ENCODE measurements at places on chromosomes 6 and 20. TPM values are rescaled to one million over a fixed set of nuclear protein-coding genes. Genes with fewer than 3 reads are reported as not detected.
A peak's percentile ranks its signal among the peaks of the same experiment; 100 is the strongest.

PPP1R11 gene
- 32.1 TPM for total RNA-seq

ZC3H12D gene
- 2.7 TPM for total RNA-seq

MACROD2 gene
- 0.51 TPM for total RNA-seq

NNAT gene
- not detected for total RNA-seq

WFDC5 gene
- total RNA-seq: not detected

CAGE1 gene
- 0.15 TPM for total RNA-seq

C20orf202 gene
- 0.20 TPM for total RNA-seq

WASF1 gene
- 10.3 TPM for total RNA-seq

SIRPG gene
- not detected for total RNA-seq

NR2E1 gene
- not detected for total RNA-seq

MMP24 gene
- total RNA-seq: 0.28 TPM

TUBB2A gene
- 38.1 TPM for total RNA-seq

SLCO4A1 gene
- 23.8 TPM for total RNA-seq

GRCh38 chr20:6590891-6591637 lies 176.4 kb upstream of the BMP2 start:
- DNase-seq: no peak

GRCh38 chr6:3276174-3277167 lies 17.7 kb downstream of the PSMG4 start:
- no peak for DNase-seq

DNA sequence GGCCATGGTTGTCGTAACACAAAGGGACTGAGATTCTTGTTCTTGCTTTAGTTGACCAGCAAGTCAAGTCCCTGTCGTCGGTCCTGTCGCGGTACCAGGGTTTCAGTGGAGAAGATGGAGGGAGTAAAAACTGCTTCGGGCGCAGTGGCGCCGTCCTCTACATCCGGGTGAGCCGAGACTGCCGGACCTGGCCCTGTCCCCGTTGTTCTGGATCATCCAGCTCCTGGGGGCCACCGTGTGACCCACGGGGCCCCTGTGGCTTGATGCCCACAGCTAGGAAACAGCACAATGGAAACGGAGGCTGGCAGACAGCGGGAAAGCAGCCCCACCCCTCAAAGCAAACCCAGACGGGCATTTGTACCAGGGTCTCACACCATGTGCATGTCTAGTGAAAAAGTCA lies 15.0 kb downstream of the MTG2 start:
- no peak for DNase-seq

GRCh38 chr6:14488180-14488579 lies 370.6 kb downstream of the CD83 start:
- no peak for DNase-seq

DNA sequence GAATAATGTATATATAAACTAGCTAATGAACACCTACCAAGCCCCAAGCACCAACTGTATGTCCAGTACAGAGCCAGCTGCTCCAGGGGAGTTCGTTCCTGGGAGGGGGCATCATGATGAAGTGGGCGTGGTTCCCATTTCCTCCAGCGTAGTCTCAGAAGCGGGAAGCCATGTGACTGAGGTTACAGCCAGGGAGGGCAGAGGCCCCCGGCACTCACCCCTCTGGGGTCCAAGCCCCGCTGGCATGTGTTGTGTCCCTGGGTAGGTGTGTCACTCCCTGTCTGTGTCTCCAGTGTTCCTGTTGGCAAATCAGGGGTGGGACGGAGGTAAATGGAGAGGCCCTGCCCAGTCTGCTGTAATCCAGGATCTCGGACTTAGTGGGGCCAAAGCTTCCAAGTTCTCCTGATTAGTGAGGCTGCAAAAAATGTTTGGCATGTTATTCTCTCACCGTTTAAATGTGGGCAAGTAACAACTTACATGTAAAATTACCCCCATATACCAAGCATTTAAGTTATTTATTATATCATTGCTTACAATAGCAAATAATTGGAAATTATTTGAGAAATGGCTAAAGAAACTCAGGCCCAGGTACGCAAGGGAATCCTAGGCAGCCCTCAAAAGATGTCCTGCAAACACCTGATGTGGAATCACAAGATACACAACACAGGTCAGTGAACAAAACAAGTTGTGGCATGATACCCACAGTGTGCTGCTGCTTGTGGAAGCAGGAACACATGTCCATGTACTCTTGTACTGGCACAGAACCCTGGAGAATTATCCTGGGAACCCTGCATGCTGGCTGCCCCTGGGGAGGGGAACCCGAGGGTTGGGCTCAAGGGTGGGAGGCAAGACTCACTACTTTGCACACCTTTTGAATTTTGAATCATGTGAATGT lies 22.2 kb downstream of the FAM110A start:
- no peak for DNase-seq

GRCh38 chr20:20084296-20084752 lies 32.0 kb downstream of the CFAP61 start:
- DNase-seq: no peak

- DNase-seq: no peak
Observed at GRCh38 chr6:2796861-2797260, 31.7 kb downstream of the WRNIP1 start.

- no peak for DNase-seq
Observed at GRCh38 chr6:143621876-143622605, 55.7 kb upstream of the PHACTR2 start.

GRCh38 chr20:22346716-22347115 lies 237.7 kb downstream of the FOXA2 start:
- DNase-seq: peak; percentile 18

DNA sequence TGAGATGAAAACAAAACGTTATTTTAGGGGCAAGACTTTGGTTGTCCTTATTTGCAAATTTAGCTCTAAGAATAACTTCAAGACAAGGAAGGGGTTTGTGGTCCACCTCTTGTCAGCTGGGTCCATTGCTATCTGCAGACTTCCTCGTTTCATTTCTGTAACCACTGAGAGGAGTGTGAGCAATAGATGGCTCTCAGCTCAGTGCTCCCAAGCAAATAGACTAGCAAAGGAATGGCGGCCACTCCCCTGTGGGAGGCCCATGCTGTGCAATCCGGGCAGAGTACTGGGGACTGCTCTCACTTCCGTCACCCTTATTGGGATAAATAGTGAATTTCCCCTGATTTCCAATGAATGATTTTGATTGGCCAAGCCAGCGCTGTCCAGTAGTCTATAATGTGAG lies 176.6 kb downstream of the ZDHHC14 start:
- DNase-seq: no peak

DNA sequence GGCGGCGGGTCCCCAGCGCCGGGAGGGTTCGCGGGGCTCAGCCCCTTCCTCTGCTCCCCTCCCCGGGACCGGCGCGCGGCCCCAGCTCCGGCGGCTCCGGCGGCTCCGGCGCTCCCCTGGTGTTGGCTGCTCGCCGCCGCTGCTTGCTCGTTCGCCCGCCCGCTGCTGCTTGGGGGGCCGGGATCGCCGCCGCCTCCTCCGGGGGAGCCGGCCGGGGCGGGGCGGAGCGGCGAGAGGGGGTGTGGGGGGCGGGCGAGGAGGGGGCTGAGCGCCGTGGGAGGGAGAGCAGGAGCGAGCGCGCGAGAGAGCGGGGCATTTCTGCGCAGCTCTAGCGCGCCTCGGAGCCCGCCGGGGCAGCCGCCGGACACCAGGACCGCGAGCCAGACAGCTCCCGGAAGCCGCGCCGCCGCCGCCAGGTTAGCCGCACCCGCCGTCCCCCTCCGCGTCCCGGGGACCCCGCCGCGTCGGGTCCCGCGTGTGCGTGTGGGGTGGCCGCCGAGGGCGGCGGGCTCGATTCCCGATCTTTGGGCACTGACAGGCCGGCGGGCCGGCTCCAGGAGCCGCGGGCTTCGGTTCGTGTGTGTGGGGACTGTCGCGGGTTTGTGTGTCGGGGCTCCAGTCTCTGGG lies 62.0 kb upstream of the EPB41L1 start:
- no peak for DNase-seq

GRCh38 chr6:129324345-129324744 lies 385.6 kb downstream of the ARHGAP18 start:
- no peak for DNase-seq

GRCh38 chr6:151323791-151324487 lies 67.4 kb downstream of the ZBTB2 start:
- DNase-seq: peak; percentile 69

GRCh38 chr6:56851541-56852259 lies 103.2 kb upstream of the BEND6 start:
- peak; percentile 72 for DNase-seq
